ENCODE measurements at places on chromosomes 6 and 20.

DNA sequence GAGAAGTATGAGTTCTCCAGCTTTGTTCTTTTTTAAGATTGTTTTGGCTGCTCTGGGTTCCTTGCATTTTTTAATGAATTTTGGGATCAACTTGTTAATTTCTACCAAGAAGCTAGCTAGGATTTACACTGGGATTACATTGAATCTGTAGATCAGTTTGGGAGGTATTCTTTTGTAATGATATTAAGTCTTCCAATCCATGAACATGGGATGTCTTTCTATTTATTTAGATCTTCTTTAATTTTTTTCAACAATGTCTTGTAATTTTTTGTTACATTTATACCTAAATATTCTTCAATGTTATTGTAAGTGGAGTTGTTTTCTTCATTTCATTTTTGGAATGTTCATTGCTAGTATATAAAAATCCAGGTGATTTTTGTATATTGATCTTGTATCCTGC is 12.5 kb downstream of the PRIM2 start:
- no peak for DNase-seq

GRCh38 chr6:16277101-16277981 is 39.0 kb downstream of the GMPR start:
- peak; percentile 44 for DNase-seq

DNA sequence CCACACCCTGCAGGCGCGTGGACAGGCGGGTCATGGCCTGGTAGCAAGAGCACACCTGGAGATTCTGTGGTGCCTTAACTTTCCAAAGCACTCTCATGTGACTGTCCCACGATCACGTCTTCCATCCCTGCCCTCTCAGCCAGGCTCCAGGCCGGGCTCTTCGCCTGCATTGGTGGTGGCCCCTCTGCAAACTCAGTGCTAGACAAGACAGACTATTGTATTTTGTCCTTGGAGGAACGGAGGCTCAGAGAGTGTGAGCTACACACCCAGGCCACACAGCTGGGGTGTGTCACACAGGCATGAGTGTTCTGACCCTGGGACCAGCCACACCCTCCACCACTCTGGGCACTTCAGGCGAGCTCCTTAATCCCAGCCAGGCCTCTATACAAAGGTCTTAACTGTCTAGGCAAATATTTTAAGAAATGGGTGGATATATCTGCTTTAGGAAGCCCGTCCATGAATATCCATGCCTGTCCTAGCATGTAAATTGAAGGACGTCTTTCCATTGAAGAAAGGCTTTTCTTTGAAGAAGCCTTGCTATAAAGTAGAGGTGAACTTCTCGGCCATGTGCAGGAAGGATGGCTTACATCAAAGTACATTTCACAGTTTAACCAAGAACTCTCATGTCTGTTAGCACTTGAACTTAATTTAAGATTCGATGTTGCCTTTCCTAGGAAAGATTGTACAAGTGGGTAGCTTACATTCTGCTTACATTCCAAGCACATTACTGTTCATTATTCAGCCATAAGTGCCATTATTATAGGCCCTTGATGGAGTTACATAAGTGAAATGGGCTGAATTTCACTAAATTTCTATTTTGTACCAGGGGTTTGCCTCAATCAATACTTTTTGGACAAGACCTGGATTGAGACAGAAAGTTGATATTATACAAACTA is 263.9 kb downstream of the DLL1 start:
- DNase-seq = no peak

- DNase-seq = no peak
Observed at GRCh38 chr20:39381595-39381994, 419.5 kb downstream of the DHX35 start.

GRCh38 chr6:159769470-159769869 is 7.6 kb downstream of the ACAT2 start:
- no peak for DNase-seq

GRCh38 chr6:150638267-150638666 is 38.6 kb downstream of the PLEKHG1 start:
- no peak for DNase-seq

DNA sequence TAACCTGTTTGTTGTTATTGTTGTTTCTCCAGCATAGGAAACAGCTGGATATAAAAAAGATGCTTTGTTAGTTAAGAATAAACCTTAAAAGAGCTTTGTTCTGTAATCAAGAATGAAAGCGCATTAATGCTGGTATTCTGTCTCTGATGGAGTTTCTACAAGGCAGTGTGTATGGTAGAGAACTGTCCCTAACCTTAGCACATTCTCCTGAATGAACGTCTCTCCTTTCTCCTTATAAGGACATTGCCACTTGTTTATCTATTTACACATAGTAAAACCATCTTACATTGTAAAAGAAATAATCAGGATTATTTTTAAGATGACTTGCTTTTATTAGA is 33.8 kb upstream of the LCA5 start:
- DNase-seq = no peak

DNA sequence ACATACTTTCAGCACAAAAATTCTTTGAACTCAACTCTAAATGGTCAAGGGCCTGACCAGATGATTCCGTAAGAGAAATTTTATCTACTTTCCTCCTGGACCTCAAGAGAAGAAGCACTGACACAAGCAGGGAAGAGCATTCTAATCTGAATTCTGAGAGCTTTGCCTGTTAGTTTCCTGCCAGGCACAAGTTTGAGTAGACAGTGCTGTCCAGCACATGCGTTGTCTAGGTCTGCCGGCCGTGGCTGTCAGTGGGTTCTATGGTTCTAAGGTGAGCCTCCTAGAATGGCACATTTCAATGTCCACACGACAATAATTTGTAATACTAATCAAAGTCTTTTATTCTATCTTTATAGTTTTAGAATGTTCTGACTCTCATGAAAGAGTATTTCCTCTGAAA is 91.9 kb downstream of the RFPL4B start:
- no peak for DNase-seq

- DNase-seq = no peak
Observed at GRCh38 chr20:57857969-57858368, 148.2 kb upstream of the PMEPA1 start.

DNA sequence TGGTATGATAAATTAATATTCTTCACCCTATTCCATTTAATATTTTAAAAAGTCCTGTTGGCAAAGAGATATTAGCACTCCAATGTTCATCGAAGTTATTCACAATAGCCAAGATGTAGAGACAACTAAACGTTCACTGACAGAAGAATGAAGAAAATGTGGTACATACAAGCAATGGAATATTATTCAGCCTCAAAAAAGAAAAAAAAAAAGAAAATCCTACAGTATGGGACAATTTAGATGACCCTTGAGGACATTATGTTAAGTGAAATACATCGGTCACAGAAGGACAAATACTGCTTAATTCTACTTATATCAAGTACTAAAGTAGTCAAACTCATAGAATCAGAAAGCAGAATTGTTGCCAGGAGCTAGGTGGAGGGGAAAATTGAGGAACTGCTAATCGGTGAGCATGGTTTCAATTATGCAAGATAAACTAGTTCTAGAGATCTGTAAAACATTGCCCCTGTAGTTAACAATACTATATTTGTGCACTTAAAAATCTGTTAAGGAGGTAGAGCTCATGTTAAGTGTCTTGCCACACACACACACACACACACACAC is 4.7 kb downstream of the GCLC start:
- peak; percentile 19 for DNase-seq

- no peak for DNase-seq
Observed at GRCh38 chr6:76861403-76861802, 601.9 kb downstream of the HTR1B start.

GRCh38 chr6:14671261-14671681 is 553.7 kb downstream of the CD83 start:
- DNase-seq = no peak

DNA sequence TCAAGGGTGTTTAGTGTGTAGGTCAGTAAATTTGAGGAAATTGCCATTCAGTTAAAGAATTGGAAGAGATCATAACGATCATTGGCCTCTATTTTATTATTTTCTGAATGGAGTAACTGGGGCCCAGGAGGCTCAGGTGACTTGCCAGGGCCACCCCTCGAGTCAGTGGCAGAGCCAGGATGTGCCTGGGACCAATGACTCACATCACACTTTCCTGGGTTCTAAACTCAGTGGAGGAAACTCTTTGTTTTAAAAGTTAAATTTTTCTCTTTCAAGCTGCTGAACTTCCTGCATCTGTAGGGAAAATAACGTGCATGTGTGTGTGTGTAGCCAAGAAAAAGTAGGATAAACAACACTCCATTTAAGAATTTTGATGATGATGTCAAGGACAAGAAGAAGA is 135.5 kb downstream of the MYLK4 start:
- no peak for DNase-seq

DNA sequence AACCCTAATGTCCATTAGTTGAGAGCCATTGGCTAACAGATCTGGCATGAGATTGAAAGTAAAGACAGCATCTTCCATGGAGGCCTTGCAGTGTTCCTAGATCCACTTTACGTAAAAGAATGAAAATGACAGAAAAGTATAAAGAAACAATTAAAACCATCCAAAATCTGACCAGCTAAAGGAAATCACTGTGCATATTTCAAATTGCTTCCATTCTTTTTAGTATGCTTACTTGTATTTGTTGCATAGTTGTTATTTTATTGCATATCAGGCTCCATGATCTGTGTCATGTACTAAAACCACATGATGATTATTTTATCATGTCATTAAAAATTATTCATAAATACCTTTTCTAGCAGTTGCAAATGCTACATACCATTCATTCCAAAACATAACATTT is 67.9 kb downstream of the GCLC start:
- DNase-seq = no peak

GRCh38 chr20:34089655-34090345 is 22.2 kb downstream of the EIF2S2 start:
- DNase-seq = no peak

- peak; percentile 52 for DNase-seq
Observed at GRCh38 chr20:49979030-49979832, 3.5 kb upstream of the SNAI1 start.

DNA sequence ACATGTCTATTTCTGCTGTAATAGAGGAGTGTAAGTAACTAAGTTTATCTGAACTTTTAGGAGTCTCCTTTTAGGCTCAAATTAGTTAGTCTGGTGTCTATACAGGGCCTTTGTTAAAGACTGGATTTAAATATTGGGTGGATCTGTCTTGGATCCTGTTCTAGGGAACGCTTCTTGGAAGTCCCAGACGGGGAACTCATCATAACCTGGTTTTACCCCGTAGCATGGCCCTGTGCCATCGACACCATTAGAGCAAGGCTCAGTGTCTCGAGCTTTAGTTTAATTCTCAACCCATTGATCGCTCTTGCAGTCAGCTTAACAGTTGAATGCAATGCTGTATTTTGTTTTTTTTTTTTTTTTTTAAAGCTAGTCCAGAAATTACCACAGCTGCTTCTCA is 89.9 kb downstream of the CARMIL1 start:
- no peak for DNase-seq

GRCh38 chr6:136415351-136416007 is 125.8 kb upstream of the BCLAF1 start:
- peak; percentile 81 for DNase-seq

- no peak for DNase-seq
Observed at GRCh38 chr6:98529364-98529763, 305.0 kb upstream of the POU3F2 start.

GRCh38 chr20:50762435-50763220 is 31.2 kb downstream of the PARD6B start:
- DNase-seq = no peak

DNA sequence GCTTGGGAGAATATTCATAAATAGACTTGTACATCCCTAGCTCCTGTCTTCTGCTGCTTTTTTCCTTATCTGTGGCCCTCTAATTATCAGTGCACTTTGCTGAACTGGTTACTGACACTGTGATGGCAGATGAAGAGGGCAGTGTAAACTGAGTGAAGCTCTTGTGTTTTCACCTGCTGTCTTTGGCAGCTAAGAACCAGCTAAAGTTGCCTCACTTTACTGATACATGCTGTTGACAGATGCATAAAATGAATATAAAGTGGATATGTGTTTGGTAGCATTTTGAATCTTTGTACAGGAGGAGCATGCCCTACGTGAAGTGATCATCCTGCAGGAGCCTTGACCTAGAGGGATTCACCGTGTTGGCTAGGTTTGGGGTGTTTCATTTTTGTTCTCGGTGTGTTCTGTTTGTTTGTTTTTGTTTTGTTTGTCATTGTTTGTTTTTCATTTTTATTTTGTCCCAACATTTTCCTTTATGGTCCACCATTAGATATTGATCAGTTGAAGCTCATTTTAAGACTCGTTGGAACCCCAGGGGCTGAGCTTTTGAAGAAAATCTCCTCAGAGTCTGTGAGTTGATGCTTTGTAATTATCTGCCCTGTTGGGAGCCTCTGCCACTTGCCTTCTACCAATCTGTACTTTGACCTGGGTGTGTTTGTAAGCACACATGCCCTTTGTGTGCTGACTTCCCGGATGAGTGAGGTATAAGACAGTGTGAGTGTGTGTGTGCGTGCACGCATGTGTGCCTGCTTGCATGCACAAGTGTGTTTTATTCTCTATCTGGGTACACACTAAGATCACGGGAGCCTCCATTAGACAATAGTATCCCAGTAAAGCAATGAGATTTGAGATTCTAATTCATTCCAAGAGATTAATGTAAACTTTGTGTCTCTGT is 34.6 kb upstream of the MAPK13 start:
- DNase-seq = no peak
